Hindlimb muscle (tissue), 1 donor: ENCODE measurements at places on chromosomes 6 and 20.

DNA sequence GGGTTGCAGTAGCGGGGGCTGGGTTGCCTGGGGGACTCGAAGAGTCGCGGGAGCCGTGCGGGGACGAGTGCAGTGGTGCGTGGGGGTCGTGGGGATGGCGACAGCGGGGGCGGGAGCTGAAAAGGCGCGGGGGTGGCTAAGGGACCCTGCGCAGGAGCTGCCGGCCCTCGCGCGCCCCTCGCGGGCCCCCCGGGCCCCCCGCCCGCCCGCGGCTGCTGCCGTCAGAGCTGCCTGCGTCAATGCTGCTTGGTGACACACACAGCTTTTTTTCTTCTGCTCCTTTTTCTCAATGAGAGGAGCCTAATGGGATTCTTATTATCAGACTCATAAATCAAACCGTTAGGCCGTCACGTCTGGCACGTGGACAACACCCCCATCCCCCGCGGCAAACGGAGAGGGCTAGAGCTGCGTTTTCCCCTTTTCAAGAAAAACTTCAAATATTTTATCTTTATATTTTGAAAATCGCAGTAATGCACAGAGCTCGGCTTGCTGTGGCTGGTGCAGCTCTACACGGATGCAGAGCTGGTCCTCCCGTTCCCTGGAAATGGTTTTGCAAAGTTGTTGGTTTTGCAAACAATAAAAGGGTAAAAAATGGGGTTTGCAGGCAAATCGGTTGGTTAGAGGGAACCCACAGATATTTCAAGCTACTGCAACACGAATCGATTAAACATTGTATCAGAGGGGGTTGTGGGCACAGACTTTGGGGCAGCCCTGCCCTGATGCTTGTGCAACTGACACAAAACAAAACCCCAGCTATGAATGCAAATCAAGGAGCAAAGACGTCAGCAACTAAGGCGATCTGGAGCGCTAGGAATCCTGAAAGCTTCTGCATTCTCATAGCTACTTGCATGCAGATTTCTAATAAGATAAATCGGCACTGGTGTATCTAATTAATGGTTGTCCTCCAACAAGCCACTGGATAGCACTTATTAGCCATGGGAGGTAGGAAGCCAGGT is 161.4 kb downstream of the TBXT start:
- peak; percentile 77 for DNase-seq

DNA sequence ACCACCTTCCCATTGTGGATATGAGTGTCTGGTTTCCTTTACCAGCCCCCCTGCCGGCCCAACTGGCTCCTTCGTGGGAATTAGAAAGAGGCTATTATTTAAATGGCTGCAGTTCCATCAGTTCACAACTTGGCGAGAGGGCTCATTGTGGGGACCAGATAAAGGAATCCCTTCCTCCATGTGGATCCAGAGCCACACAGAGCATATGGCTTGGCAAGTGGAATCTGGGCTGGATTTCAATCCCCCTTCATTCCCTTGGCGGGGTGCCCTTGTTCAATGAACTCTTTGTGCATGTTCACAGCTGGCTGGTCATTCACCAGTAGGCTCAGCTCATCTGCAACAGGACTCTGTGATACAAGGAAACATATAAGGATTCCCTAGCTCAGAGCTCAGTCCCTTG is 140.6 kb downstream of the OPN5 start:
- DNase-seq = peak; percentile 15

DNA sequence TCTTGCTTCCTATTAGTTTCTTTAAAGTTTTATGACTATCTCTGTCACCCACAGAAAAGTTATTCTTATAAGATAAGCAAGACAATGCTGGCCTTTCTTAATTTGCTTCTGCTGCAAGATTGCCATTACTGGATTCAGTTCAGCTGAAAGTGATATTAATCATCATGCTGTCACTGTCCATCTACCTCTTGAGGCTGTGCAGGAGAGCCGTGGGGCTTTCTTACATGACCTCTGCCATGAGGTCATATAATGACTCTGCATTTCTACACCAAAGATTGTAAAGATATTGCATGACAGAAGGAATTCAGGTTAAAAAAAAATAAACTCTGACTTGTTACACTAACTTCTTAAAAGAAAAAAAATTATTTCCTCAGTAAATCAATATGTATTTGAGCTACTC is 106.9 kb downstream of the TRDN start:
- DNase-seq = no peak

DNA sequence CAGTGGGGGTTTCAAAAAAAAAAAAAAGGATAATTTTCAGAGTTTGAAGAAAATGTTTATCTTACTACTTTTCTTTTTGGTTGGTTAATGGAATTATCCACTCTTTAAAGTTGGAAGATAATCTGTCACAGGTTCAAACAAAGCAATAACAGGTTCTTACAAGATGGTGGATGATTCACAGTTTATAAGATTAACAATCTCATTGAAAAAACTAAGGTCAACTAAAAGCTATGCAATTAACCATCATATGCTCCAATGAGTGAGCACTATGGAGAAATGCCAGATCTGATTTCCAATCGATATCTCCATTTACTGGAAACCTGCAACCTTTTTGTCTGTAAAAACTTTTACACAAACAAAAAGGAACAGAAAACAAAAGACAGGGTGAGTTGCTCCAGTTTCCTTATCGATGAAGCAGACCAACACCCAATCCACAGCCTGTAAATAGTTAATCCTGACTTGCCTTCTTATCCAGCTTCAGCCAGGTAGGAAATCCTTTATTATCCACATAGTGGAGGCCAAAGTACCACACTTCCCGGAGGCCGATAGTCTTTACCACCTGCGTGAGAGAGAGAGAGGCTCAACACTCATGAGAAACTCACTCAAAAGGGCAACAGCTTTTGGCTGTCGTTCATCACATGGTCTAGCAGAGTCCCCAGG is 32.4 kb downstream of the EZR start:
- no peak for DNase-seq

- peak; percentile 85 for DNase-seq
Observed at GRCh38 chr6:134178161-134179044, 126.0 kb upstream of the SLC2A12 start.

- DNase-seq = no peak
Observed at GRCh38 chr20:57399587-57400155, 8.5 kb downstream of the RBM38 start.

DNA sequence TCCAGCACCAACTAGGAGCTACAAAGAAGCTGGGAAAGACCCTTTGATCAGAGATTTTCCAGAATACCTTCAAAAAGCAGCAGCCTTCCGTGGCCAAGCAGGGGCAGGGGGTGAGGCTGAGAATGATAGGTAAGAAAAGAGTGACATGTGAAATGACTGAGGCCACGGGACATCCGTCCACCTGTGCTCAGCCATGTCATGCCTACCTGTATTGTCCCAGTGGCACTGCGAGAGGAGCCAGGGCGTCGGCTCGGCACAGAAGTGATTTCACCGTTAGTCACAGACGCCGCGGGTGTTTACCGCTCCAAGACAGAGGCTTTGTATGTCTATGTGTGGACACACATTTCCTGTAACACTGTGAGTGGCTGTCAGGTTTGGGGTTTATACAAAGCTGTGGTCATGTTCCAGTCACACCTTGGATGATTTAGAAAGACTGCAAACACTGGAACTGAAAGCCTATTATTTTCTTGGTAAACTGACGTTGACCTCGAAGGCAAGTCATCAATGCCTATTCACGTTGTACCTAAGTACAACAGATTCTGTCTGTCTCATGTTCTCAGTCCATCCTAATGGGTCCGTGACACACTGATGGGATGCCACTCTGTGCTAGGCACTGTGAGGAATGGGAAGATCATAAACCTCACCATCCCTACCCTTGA is 32.1 kb upstream of the JAG1 start:
- no peak for DNase-seq

GRCh38 chr6:93419304-93420162 is at the start of gene EPHA7:
EPHA7 (minus strand) TSS chr6:93419559; CDS start chr6:93419341, 218 bp downstream.
- DNase-seq = peak; percentile 99

- DNase-seq = no peak
Observed at GRCh38 chr20:6185268-6185667, 62.4 kb upstream of the FERMT1 start.

DNA sequence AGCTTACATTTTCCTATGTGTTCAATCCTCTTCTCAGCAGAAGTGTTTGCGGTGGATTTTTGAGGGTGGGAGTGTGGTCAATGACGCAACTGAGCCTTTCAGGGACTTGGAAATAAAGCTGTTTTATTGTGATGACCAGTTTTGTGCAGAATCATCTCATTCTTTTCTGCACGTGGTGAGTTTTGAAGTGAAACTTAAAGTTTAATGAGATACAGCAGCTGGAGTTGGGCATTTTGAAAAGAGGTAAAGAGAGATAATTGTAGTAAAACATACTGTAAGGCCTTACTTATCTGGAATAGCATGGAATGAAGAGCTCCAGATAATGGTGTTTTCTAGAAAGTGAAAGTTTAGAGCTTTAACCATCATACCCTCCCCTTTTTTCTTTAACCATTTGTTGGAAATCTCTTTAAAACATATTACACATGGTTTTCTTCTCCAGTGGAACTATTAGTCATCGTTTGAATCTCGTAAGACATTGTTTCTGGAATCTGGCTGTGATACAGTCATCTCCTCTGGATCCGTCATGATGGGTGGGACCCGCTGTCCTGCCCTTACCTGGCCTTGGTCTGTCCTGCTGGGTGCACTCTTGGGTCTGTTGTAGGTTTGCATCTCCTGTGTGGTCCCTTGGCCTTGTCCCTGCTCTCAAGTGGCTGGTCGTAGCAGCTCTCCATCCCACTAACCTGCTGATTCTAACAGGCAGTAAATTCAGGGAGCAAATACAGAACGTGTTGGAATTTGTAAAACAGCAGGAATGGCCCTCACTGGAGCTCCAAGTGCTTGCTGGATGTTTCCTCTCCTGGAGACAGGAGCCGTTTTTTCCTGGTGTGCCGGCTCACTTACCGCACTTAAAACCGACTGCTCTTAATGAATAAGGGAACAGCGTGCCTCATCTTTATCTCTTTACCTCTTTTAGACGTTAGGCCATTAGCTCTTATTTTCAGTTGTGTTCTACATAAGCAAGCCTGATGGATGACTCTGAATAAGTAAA is 29.8 kb downstream of the UST start:
- peak; percentile 76 for DNase-seq

DNA sequence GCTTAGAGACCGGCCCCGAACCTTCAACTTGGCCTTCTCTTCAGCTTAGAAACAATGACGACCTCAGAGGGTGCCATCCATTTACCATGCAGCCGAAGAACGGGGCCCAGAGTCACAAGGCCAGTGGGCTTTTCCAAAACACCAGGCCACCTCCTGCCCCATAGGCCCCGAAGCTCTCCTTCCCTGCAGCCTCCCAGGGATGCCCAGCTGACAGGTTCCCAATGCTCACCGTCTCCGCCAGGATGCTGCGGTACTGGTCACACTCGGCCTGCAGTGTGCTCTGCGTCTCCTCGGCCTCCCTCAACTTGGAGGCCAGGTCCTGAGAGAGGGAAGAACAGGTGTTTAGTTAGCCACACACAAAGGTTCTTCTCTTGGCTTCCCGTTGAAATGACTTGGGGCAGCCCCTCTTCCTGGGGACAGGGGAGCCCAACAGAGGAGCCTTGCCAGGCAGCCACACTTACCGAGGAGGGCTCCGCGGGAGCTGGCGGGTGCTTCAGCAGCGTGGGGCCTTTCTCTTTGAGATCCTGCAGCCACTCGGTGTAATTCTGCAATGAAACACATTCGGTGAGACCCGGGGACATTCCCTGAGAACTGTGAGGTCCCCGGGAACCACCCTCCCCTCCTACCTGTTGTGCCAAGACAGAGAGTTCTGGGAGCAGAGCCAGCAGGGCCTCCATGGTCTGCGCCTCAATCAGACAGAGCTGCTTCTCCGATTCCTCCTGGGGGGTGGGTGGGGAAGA is 51.5 kb downstream of the DSTN start:
- DNase-seq = no peak
